Naive thymus-derived CD4-positive, alpha-beta T cell (primary cell): ENCODE measurements at places on chromosomes 12 and 14. TPM values are rescaled to one million over a fixed set of nuclear protein-coding genes. Genes with fewer than 3 reads are reported as not detected.

Gene VWF
- polyA plus RNA-seq, result not detected

Gene FOXA1
- polyA plus RNA-seq, result not detected

Gene ETV6
- 2.2 TPM for polyA plus RNA-seq

Gene RPL10L
- not detected for polyA plus RNA-seq

Gene REM2
- polyA plus RNA-seq, result 0.58 TPM

Gene CCND2
- polyA plus RNA-seq, result 57.3 TPM

DNA sequence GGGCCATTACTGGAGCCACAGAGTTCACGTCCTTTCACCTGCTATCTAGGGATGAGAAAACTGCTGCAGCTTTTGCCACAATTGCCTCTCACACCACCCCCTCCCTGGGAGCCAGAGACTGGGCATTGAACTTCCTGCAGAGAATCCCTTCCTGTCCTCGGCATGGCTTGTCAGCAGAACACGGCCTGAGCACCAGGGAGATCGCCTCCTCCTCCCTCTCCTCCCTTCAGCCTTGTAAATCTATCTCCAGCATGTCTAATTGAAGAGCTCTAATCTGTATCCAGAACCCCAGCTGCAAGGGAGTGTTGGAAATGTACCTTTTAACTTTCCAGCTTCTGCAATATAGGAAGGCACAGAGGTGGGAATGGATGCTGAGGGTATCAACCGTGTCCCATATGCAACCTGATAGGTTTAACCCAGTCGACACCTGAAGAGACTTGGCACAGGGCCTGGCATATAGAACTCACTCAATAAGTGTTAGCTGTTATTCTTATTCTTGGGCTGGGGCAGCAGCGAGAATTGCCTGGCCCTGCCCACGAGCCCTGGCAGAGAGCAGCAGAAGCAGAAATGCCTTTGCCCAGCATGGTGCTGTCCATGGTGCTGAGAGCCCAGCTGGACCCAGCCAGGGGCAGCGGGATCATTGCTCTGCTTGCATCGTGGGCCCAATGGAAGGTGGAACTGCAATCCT, 26.8 kb downstream of the TMEM63C start:
- peak; percentile 46 for DNase-seq

- no peak for DNase-seq
Observed at GRCh38 chr12:72010356-72010755, 71.7 kb downstream of the TPH2 start.

DNA sequence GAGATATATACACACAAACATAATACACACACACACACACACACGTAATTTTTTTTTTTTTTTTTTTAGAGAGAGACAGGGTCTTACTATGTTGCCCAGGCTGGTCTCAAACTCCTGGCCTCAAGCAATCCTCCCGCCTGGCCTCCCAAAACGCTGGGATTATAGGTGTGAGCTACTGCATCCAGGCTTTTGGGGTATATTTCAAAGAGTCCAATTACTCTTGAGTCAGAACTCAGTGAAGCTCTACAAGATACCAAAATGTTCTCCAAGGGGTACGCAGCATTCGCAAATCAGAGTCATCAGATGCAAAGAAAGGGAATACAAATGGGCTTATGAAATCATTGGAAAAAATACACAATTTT, 54.0 kb downstream of the PHLDA1 start:
- DNase-seq, result no peak

DNA sequence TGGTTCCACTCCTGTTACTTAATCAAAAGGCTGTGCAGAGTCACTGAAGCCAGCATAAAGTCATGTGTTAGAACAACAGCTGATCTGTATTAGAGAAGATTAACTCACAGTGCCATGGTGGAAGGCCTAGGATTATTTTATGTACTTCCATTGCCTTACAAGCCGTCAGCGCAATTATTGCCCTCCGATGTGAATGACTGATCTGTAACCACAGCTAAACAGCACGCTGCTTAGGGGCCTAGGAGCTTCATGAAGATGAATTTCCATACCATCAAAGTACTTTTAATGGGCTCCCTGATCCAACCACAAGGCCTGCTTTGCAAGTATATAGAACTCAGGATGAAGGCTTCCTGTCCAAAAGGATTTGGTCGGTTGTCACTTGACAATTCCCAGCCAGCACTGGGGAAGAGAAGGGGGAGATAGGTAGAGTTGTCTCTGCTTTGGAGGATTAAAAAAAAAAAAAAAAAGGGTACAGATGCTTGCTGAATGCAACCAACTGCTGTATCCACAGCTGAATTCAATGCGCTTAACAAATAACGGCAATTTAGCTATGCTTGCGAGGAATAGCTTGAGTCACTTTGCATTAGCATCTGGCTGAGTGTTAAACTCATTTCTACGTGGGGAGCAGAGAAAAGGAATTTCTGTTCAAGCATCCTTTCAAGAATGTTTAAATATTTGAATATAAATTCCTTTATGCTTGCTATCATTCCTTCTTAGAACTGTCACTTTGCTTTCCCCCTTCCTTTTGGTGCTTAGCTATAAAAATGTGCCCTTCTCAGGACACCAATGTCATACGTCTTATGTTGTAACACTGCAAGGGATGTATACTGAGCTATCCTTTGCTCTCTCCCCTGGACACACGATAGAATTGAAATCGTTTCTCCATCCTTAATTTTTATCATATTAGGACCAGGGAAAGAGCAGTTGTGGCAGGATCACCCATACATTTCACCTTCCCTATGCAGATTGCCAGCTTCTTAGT, 387.8 kb downstream of the SOX5 start:
- DNase-seq, result no peak

GRCh38 chr12:131189781-131190180, 236.1 kb downstream of the ADGRD1 start:
- no peak for DNase-seq

DNA sequence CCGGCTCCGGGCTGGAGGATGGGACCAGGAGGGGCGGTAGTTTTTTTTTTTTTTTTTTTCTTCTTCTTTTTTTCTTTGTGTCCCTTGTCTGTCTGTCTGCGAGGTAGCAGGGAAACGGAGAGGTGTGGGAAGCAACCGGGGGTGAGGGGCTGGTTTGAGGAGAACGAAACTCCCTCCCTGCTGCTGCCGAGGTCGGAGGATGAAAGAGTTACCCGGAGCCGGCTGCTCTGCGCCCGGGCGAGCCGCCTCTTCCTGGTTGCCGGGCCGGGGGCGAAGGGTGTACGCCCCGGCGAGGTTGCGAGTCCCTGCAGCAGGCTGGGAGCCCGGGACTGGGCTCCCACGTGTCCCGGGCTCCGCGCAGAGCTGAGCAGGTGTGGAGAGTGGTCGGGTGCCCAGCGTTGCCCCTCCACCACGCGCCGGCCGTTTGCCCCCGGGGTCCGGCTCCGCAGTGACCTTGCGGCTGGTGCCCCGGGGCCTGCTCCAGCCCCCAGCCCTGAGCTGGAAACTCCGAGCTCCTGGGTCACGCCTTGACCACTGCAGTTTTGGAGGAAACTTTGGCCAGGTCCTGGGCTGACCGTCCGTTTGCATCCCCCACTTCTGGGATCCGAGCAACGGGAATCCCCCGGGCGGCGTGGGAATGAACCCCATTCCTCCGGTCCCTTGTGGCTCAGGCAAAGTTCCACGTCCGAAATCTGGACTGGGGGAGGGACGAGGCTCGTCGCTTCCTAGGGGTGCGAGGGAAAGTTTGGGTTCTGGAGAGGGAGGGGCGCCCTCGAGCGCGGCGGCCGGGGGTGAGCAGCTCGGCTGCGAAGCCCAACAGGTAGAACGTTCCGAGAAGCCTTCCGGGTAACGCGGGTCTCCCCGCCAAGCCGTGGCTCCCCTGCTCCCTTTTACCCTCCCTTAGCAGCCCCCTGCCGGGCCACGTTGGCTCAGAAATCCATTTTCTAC, 1.3 kb downstream of the CHST11 start:
- DNase-seq, result peak; percentile 37

DNA sequence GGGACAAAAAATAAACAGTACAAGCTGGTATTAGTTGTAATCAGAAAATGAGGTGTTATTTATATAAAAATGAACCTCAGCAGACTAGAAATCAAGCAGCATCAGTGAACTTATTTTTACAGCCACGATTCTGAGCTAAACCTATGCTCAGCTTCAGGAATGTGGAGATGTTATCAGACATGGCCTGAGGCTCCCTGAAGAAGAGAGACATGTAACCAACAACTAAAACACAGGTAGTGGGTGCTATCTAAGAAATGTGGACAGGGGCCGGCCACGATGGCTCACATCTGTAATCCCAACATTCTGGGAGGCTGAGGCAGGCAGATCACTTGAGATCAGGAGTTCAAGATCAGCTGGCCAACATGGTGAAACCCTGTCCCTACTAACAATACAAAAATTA, 534.3 kb downstream of the VRK1 start:
- DNase-seq, result no peak

DNA sequence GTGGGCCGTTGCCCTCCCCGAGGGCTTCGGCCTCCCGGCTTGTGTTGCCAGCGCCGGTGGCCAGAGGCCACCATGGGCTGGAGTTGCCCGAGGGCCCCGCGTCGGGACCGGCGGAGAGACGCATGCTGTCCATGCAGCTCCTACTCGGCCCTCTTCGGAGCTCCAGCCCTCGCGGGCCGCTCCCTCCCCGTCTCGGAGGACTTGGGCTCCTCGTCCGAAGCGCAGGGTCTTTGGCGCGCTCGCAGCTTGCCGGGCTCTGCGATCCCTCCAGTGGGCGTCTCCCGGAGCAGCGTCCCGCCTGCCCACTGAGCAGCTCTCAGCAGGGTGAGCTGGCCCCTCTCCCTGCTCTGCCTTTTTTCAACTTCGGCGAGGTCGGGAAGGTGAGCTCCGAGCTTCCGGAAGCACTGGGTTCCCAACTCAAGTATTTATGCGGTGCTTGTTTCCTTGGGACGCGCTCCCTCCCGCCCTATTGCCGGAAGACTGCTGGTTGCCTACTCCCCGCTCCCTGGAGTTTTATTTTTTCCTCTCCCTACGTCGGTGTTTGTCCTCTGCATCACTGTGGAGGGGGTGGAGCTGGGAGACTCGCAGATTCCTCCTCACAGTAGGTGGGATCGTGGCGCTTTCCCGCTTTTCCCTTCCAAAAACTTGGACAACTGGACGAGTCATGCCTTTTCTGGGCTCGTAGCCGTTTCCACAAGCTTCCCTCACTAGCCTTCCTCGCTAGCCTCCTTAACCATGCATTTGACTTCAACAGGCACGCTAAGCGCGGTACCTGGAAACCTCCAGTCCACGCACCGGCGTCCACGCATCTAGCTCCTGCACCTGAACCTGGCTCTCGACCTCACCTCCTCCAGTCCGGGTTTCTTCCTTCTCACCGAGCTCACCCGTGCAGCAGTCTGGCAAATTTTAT, at the start of gene AVPR1A:
Gene AVPR1A, minus strand, starts transcription at position 489 of the 910 bp plus-strand sequence. Its CDS starts 365 bp downstream, at position 124.
- DNase-seq, result no peak

DNA sequence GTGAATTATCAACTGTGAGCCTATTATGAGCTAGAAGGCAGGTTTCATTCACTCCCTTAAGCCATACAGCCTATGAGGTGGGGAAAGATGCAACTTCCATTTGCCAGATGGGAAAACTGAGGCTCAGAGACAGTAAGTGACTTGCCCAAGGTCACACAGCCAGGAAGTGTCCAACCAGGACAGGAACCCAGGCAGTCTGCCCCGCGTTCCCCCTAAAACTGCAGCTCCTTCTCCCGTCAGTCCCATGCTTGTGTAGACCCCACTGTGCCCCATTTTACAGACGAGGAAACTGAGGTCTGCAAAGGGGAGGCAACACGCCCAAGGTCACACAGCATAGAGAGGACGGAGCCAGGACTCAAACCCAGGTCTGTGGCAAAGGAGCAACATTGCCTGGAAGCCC, 50.6 kb downstream of the NCOR2 start:
- DNase-seq, result no peak

DNA sequence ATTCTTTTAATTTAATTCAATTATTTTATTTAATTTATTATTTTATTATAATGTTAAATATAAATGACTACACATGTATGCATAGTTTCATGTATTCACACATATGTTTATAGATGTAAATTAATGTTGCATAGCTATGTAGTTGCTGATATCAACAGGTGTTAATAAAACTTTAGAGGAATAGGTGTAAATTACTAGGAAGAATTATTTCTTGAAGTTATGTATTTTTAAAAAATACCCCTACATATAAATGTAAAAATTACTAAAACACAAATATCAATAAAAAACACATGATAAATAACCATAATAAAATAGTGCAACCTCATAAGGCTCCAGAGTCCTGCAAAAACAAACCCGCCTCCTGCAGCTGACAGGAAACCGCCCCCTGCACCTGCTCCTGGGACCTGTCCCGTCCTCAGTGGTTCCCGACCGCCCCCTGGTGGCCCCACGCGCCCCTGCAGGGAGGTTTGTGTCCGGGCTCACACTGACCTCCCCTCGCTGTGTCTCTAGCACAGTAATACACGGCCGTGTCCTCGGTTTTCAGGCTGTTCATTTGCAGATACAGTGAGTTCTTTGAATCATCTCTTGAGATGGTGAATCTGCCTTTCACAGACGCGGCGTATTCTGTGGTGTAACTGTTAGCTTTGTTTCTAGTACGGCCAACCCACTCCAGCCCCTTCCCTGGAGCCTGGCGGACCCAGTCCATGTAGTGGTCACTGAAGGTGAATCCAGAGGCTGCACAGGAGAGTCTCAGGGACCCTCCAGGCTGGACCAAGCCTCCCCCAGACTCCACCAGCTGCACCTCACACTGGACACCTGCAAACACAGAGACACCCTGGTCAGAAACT, 1264.0 kb downstream of the TMEM121 start:
- peak; percentile 56 for DNase-seq

- no peak for DNase-seq
Observed at GRCh38 chr12:110279566-110280375, 1.3 kb upstream of the ATP2A2 start.

DNA sequence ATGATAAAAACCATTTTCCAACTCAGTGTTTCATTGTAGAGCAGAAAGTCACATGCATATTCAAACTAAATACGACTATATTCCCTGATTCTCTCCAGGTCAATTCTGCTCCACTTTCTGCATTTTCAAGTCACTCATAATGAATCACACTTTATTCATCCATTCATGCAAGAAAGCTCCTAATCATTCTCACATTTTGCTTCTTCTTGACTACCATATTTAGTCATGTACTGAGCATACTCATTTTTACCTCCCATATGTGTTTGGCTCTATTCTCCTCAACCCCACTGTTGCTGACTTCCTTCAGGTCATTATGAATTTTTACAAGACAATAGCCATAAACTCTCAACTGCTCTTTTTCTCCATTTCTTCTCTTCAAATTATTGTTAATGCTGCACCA, 43.4 kb upstream of the PIK3C2G start:
- DNase-seq, result no peak

GRCh38 chr14:81009346-81009745, 53.9 kb downstream of the TSHR start:
- no peak for DNase-seq

DNA sequence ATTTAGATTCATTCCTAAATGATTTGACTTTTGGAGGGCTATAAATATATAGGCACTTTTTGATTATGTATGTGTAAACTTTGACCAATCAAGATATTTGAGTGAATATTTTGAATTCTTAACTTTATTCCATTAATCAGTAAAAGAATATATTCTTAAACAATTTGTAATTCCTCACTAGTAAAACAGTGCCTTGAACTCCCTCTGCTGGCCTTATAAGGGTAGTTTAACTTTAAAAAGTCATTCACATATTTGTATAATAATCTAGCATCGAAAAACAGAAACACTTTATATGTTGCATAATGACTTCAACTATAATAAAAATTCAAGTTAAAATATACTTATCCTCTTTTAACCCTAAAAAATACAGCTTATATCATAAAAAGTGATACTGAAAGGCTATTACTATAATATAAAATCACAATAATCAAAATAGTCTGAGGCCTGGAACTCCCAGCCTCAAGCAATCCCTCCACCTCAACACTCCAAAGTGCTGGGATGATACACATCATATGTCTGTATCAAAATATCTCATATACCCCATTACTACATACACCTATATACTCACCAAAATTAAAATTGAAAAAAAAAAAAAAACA, 31.2 kb downstream of the CCDC59 start:
- DNase-seq, result no peak
